Cerebellar nuclear complex (tissue), 1 donor: ENCODE measurements at places on chromosomes 4 and X.

GRCh38 chr4:184702114-184702513, 31.8 kb downstream of the CENPU start:
- no peak for DNase-seq

GRCh38 chr4:7427831-7428260, 6.9 kb downstream of the PSAPL1 start:
- no peak for DNase-seq

DNA sequence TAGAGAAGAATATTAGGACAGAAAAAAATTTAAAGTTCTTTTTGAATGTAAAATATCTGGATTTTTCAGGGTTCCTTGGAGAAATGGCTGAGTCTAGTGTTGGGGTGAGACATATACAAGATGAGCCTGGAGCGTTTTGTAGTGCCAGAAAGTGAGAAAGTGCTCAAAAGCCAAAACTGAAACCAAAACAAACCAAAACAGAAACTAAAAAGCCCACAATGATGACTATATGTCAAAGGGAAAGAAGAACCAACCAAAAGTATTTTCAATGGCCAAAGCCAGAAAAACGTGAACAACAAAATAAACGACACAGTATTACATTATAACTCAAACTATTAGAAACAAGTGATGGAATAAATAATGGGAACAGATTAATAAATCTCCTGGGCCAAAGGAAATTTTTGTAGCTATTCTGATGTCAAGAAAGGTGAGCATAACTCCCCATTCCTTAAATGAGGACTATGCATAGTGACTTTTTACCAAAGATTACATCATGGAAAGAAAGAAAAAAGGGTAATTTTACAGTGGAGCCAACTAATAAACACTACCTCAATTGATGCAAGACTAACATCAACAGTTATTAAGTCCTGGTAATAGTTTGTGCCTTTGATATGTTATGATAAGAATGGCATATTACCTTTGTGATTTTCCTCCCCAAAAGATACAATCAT, 1137.6 kb downstream of the C4orf33 start:
- no peak for DNase-seq

DNA sequence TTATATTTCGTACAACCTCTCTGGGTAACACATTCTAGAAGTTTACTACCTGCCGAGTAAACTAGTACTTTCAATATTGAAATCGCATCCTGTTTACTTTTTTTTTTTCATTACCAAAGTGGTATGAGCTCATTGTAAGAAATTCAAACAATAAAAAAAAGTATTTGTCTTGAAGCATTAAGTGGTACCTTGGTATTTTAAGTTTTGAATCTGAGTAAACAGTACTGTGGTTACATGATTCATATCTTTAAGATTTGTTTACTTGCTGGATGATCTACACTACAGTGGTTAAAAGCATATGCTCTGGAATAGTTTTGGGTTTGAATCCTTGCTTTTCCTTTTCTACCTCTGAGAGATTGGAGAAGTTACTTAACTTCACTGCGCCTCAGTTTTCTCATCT, 3.8 kb upstream of the MMGT1 start:
- no peak for DNase-seq

DNA sequence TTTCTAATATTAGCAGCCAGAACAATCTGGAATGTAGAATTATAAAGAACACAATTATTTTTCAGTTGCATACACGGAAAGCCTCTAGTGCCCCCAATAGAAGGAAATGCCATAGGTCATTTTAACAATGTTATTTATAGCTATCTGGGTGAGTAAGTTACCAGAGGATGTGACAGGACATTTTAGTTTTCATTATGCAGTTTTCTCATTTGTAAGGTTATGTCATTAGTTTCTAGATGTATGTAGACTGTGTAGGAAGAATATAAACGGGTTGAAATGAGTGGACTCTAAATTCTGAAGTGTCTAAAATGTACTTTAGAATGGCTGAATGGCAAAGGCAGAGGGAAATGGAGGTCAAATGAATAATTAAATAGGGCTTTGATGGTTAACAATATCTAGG, 213.3 kb downstream of the DTHD1 start:
- DNase-seq = no peak

GRCh38 chr4:187687697-187688096, 307.9 kb upstream of the ZFP42 start:
- no peak for DNase-seq

GRCh38 chr4:45100956-45101818, 374.8 kb upstream of the GNPDA2 start:
- DNase-seq = no peak

DNA sequence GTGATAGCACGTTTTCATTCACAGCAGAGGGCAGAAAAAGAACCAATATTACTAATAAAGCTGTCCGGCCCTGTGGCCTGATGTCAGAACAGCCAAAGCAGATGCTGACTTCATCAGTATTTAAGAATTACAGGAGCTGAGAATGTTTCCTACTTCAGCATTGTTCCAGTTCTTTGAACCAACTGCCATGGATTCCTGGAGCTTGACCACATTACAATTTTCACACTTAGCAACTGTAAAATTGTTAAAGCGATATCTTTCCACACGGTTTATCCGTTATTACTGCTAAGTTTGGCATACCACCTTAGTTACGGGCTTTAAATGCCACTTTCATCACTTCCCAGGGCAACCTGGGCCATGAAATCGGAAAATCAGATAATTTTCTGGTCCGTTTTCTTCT, 118.2 kb downstream of the EPHA5 start:
- no peak for DNase-seq

GRCh38 chrX:112359906-112360305, 277.3 kb upstream of the TRPC5 start:
- no peak for DNase-seq

DNA sequence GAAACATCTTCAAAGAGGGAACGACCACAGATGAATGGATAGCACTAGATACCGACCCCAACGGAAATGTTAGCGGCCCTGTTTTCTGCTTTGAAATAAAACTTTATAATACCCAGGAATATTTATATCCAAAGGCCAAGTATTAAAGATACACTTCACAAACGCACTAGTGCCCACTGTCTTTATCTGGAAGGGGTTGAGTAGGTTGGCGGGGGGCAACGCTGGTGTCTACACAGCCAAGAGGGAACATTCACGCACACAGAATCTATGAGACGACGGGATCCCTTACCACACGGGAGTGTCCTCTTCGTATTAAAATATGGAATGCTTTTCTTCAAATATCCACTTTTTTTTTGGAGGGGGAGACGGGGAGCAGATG, 3.3 kb downstream of the HAND2 start:
- DNase-seq = no peak

GRCh38 chr4:73707269-73707875, 33.0 kb upstream of the CXCL8 start:
- no peak for DNase-seq

DNA sequence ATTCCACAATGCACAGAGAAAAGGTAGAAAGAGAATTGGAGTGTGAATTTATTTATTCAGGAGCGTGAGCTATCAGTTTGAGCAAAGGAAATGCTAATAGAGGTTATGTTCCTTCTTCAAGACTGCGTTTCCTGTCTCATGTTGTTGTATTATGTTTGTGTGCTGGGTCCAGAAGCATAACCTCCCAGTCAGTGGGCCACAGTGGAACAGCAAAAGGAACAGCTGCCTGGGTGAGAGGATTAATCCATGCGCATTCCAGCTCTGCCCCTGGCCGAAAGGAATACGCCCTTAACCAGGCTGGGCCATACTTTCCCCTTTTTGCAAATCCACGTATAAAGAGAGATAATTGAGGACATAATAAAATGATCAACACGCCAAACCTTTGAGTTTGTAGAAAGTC, 32.4 kb upstream of the ARX start:
- DNase-seq = no peak

DNA sequence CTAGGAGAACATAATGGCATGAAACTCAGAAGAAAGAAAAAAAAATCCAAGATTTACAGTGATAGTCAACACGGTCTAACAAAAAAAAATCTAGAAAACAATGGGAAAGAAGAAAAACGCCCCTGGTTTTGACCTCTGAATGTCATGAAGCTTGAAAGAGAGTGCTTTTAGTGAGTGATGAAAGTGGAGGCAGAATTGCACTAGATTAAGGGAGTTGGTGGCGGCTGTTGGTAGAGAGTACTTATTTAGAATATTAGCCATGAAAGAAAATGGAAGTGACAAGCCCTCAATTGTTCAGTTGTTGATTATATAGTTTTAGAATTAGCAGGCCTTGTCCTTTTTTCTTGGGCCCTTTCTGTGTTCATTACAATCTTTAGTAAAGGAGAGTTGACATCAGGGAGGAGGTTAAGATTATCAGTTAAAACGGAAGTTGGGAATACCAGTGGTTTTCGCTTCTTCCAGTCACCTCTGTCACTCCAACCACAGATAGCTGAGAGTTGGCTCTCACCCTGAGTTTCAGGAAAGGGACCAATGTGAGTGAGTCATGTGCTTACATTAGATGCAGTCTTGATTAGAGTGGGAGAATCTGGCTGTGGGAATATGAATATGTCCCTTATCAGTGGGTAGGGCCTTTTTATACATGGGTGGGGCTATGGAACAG, 29.7 kb downstream of the EREG start:
- DNase-seq = no peak

- DNase-seq = no peak
These were observed 565.7 kb downstream of the PPARGC1A start for GRCh38 chr4:23324021-23324690.

DNA sequence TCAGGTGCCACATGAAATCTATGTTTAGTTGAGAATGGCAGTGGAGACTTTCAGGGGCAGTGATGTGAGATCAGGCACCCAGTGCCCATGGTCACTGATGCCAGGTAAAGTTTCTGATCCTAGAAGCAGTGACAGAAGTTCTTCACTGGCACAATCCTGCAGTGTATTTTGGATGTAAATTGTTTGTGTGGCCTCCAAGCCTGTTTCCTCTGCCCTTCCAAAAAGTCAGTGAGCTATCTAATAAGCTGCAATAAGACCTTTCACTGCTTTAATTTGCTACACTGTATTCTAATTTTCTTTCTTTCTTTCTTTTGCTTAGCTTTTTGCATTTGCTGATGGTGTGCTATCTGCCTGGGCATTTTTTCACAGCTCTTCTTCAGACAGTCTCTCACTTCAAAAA, 1348.6 kb downstream of the ADGRL3 start:
- DNase-seq = no peak

DNA sequence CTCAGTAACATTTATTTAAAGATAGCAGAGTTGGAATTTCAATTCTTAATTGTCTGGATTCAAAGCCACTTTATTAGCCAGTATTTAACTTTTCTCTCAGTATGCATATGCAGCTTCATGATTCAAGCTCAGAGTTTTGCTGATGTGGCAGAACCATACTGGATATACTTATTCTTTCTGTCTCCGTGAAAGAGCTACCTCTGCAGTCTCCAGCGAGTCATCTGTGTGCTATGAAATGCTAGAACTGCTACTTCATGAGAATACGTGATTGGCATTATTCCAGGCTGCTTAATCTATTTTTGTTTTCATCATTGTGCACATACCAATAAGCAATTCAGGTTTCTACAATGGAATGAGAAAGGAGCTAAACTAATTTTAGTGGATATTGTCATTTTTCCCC, 743.7 kb downstream of the C4orf33 start:
- no peak for DNase-seq

- DNase-seq = no peak
These were observed 9.6 kb upstream of the PRDM8 start for GRCh38 chr4:80187677-80188076.

DNA sequence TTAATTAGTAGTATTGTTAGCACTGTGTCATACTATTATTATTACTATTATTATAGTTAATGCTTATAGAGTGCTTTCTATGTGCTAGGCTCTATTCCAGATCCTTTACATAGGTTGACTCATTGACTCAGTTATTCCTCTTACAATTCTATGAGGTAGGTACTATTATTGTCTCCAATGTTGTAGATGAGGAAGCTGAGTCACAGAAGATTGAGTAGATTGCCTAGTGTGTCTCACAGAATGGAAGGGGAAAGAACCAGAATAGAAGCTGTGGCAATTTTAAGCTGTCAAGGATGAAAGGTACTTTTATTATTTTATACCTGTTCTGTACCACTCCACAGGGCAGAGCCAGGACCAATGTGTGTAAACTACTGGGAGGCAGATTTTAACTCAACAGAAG, 1.9 kb upstream of the TCEAL1 start:
- DNase-seq = no peak

DNA sequence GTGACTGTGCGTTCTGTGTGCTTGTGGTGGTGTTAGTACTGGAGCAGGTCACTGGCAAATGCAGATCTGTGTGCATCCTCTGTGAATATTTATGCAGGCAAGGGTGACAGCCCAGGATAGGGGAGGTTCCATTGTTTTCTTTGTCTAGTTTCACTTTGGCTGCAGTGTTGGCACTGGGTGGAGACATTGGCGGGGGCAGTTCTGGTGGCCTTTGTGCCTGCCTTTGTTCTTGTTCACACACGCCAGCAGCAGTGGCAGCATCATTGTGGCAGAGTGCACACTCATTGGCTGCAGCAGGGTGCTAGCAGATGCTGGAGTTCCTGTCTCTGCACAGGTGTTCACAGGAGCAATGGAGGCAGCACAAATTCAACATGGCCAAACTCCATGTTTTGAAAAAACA, 495.3 kb downstream of the UBE2NL start:
- DNase-seq = no peak

GRCh38 chr4:40699648-40700047, 50.1 kb upstream of the NSUN7 start:
- no peak for DNase-seq

DNA sequence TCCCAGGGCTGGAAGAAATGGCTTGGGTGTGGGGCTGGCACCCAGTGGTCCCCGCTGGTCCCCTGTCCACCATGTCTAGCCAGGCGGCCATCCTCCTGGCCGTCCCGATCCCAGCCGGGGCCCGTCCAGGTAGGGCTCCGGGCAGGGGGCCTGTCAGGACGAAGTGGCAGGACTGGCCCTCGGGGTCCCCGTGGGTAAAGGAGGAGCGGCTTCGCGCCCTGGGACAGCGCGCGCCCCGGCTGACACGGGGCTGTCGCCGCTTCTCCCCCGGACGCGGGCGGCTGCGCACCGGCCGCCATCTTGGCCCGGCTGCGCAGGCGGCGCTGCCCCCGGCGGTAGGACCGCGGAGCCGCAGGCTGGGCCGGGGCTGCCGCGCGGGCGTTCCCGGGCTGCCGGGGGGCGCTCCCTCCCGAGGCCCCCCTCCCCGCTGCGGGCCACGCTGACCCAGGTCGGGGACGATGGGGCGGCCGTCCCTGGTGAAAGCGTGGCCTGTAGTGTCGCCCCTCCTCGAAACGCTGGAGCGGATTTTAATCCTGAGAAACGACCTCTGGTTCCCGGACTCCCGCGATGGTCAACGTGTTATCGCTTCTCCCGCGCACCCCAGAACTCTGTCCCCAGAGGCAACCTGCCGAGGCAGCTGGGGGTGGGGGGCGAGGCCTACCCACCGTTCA, 60.4 kb upstream of the BCOR start:
- DNase-seq = no peak

GRCh38 chr4:122621016-122621507, at the start of gene IL21:
TSS of gene IL21 (minus strand) at chr4:122621066. CDS start at chr4:122621011, 55 bp downstream.
- DNase-seq = no peak

- no peak for DNase-seq
These were observed 64.6 kb downstream of the KDM6A start for GRCh38 chrX:44937606-44938005.

DNA sequence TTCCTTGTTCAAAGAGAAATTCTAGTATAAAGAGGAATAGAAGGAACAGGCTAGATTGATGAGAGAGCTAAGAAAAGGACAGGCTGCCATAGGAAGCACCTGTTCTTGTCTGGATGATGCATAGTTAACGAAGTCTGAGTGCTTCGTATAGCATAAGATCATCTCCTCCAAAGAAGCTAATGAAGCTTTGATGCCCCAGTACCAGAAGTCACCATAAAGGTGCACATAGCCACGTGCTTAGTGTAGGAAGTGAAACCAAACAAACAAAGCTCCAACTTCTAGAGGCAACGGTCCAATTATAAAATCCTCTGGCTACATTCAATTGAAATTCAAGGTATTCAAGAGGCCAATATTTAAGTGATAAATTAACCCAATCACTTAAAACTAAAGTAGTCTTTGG, 31.0 kb downstream of the AFAP1 start:
- no peak for DNase-seq
